ENCODE measurements at places on chromosomes 7 and 10.

DNA sequence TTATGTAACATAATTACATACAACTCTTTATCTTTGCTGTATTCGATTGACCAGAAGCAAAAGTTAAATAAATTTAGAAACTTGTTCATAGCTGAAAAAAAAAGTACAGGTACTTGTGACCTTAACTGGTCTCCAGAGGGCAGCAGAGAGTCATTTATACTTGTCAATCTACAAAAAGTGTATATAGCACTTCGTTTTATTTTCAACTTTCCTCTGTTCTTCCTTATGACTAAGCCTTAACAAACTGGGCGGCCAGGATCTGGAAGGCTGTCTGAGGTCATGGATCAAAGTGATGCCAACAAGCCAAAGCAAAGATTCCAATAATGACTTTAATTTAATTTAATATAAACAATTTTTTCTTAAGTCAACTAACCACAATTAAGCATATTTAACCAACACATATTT, 29.8 kb downstream of the C10orf67 start:
- DNase-seq, result no peak

GRCh38 chr10:79982861-79983260, 34.0 kb upstream of the SFTPD start:
- DNase-seq, result no peak

DNA sequence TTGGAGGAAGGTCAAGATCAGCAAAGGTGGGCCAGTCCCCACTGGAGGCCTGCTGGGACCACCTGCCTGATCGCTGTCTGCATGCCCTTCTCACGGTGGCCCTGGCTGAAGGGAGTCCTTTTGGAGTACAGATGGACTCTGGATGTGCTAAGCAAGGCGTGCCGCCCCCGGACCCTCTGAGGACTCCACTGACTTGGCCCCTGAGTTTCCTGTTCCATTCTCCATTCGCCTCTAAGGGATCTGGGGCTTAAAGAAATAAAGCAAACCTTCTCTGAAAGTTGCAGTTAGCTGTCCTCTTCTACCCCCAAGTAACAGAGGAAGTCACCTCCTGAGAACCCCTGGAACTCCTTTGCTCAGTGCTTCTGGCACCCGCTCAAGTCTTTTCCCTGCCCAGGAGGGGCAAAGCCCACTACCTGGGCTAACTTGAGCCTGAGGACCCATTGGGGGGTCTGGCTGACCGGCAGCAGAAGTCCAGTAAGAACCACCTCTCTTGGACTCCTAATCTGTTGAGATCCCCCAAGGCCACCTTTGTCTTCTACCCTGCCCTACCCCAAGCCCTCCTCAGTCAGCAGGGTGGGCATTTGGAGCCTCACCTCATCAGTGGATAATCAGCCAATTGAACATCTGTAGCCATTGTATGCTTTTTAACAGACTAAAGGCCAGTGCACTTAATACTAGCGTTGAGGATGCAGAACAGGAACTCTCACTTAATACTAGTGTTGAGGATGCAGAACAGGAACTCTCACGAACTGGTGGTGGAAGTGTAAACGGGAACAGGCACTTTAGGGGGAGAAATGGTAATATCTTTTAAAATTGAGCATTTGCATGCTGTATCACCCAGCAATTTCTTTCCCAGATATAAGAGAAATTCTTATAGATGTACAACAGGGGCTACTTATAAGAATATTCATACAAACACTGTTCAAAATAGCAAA, 2.2 kb downstream of the TBATA start:
- DNase-seq, result no peak

- no peak for DNase-seq
Observed at GRCh38 chr7:2193575-2194305, 39.0 kb downstream of the MAD1L1 start.

- no peak for DNase-seq
Observed at GRCh38 chr7:84384417-84384816, 189.8 kb upstream of the SEMA3A start.
